ENCODE measurements at places on chromosomes 16 and 17.

GRCh38 chr17:74595037-74595750 lies 3.1 kb upstream of the CD300LD start:
- no peak for DNase-seq

DNA sequence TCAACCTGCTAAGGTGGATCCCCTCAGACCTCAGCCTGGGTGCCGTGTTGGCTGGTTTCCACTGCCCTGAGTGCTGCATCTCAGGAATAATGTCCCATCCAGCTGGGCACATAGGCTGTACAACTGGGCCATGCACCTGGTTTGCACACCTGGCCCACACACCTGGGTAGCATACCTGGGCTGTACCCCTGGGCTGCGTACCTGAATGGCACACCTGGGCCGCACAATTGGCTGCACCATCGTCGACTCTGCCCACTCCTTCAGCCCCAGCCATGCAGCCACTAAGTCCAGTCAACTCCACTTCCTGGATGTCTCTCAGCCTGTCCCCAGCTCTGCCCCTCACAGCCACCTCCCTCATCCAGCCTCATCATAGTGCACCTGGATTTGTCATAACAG lies 7.9 kb downstream of the SLC5A10 start:
- no peak for DNase-seq

GRCh38 chr17:52710363-52710901 lies 551.9 kb upstream of the CA10 start:
- DNase-seq = no peak

- no peak for DNase-seq
Observed at GRCh38 chr17:77133087-77133638, 7.6 kb upstream of the SEC14L1 start.

- DNase-seq = no peak
Observed at GRCh38 chr17:79011451-79012147, 2.0 kb upstream of the CANT1 start.

- DNase-seq = peak; percentile 68
Observed at GRCh38 chr16:85227946-85228862, 115.9 kb upstream of the CIBAR2 start.

GRCh38 chr17:19726631-19727376 lies 10.4 kb upstream of the SLC47A2 start:
- no peak for DNase-seq

DNA sequence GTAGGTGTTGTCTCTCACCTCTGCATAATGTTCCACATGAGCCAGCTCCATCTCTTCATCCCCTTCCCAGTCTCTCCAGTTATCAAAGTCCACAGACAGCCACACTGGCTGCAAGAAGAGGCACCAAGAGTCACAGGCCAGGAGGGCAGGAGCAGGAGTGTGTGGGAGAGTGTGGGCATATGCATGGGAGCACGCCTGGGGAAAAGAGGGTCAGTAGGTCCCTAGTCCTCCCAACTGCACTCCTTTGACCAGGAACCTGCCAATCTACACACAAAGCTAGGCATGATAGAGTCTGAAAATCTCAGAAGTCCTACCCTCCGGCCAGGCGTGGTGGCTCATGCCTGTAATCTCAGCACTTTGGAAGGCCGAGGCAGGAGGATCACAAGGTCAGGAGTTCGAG lies 7.3 kb upstream of the AARSD1 start:
- no peak for DNase-seq

GRCh38 chr16:71467810-71468209 lies 5.8 kb upstream of the ZNF23 start:
- DNase-seq = no peak

- no peak for DNase-seq
Observed at GRCh38 chr16:27445502-27446175, 43.7 kb downstream of the IL21R start.

DNA sequence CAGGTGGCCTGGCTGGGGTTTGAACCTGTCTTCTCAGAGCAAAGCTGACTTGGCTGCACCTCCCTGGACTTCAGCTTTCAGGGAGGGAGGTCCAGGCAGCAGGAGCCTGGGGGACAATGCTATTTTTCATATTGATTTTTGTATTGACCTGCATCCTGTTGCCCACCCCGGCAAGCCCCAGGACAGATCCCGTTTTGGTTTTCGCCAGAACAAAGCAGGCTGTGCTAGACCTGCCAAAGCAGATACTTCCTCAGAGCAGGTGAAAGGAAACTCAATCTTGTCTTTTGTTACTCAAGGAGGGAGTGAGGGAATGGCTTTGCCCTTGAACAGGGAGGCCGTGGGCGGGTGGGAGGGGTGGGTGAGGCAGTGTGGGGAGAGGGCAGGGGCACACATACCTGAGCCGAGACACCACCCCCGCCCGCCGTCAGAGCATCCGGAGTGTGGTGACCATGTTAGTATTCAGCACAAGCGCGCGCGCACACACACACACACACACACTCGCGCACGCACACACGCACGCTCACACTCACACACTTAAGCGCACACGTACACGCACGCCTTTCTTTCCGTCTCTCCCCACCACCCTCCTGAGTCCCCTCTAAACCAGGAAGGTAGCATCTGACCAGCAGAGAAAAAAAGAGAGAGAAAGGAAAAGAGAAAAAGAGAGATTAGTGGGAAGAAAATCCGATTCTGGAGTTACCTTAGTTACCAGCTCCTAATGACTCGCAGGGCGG lies 59.5 kb downstream of the RAI1 start:
- DNase-seq = no peak

GRCh38 chr17:77890771-77891170 lies 67.7 kb upstream of the TNRC6C start:
- DNase-seq = no peak

- peak; percentile 50 for DNase-seq
Observed at GRCh38 chr16:68389006-68389405, 59.3 kb downstream of the SMPD3 start.
